ENCODE measurements at places on chromosomes 7 and 10.

DNA sequence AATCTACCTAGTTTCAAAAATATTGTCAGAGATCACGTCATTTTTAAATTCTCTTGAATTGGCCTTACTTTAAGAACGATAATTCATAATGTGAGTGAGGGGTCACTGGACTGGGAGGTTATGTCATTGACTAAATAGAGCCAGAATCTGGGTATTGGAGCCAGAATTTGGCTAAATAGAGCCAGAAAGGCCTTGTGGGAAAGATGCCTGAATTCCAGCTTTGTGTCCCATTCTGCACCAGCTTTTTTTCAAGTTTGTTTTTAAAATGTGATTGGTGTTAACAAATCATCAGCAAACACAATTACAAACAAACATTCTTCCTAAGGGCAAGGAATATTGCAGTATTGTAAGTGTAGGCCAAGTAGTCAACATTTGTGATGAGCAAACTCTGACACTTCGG lies 233.2 kb upstream of the PRKCQ start:
- DNase-seq = no peak

- DNase-seq = no peak
Measured at GRCh38 chr7:24328050-24328449, 44.1 kb downstream of the NPY start.

DNA sequence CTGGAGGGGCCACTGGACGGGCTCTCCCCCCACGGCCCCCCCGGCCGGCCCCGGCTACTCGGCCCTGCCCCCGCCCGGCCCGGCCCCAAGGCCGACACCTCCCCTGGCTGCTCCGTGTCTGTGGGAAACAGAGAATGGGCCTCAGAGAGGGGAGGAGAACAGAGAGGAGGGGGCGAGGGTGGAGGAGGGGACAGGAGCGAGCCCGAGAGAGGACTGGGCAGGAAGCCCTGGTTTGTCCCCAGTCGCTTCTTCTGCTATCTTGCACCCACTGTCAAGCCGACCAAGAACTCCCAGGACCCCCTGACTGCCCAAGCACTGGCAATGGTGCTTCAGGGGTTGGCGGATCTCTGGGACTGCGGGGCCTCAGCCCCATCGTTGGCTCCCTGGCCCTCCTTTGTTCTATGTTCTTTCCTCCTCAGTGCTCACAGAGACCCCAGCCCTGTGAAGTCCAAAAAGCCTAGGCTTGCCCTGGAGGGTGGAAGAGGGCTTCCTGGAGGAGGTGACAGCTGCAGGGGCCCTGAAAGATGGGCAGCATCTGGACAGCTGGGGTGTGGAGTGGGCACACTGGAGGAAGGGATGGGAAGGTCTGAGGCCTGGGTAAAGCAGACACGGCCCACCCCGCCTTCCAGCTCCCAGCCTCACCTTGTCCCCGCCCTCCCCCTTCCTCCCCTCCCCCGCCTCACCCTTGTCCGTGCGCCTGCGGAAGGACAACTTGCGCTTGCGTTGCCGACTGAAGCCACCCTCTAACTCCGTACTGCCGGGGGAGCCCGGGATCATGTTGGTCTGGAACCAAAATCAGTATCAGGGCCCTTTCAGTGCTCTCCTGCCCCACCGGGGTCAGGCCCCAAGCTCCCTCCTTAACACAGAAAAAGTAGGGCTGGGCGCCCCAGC lies 30.1 kb downstream of the KCNH2 start:
- DNase-seq = no peak

GRCh38 chr10:109358325-109358724 lies 565.0 kb downstream of the XPNPEP1 start:
- no peak for DNase-seq

GRCh38 chr7:24967696-24968095 lies 12.3 kb downstream of the OSBPL3 start:
- DNase-seq = no peak

GRCh38 chr7:84714765-84715164 lies 472.1 kb downstream of the SEMA3D start:
- no peak for DNase-seq

DNA sequence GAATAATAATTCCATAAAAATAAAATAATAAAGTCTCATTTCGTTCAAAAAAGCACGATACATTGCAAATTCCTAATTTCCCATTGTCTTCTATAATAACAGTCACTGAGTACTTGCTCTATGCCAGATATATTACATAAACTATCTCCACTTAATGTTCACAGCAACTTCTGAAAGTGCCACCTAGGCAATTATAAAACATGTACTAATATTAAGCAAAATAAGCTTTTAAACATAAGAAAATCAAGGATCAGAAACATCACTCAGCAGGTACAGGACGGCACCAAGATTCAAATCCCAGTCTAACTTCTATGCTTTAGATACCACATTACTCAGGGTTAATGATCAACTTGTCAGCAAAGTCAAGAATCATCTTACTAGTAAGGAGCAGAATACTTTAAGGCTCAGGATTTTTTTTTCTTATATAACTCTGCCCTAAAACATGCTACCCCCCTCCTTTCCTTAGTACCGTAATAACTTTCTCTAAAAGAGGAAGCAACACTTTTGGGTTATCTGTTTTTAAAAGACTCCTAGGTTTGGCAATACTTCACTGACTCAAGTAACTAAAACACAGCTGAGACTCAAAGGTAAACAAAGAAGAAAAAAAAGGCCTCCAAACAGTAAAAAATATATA lies 51.3 kb downstream of the USP6NL start:
- no peak for DNase-seq

GRCh38 chr10:120873741-120874140 lies 22.6 kb downstream of the WDR11 start:
- no peak for DNase-seq

DNA sequence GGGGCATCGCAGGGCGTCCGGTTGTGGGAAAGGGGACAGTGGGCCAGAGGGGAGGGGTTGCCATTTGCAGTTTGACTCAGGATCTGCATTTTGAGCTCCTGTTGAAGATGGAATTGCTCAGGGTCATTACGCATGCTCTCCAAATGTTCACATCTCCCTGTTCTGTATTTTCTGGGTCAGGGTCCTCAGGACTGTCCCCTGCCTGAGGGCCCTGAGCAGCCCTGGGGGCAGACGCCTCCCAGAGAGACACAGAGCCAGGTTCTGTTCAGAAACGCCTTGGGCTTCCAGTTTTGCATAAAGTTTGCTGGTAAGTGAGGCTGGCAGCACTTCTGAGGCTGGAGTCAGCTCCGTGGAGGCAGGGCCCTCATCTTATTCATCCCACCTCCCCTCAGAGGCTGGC lies 34.1 kb upstream of the NUB1 start:
- no peak for DNase-seq

DNA sequence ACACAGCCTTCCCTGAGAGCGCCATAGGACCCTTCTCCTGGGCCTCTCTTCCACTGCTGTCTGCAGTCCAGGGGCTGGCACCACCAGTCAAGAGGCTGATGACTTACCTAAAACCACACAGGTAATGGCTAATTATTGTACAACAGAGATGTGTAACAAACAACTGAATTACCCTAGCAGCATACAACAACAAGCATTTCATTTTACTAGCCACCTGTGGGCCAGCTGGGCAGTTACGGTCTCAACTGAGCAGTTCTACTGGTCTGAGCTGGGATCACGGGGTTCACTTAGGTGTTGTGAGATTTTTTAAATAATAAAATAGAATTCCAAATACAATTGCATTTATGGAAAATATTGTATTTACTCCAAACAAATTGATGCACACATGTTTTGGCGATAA lies 431.9 kb downstream of the TNS3 start:
- DNase-seq = no peak

- DNase-seq = no peak
Measured at GRCh38 chr10:12349629-12350166, 351 bp downstream of the CAMK1D start.

- no peak for DNase-seq
Measured at GRCh38 chr10:120572307-120572706, 115.3 kb downstream of the PLPP4 start.

DNA sequence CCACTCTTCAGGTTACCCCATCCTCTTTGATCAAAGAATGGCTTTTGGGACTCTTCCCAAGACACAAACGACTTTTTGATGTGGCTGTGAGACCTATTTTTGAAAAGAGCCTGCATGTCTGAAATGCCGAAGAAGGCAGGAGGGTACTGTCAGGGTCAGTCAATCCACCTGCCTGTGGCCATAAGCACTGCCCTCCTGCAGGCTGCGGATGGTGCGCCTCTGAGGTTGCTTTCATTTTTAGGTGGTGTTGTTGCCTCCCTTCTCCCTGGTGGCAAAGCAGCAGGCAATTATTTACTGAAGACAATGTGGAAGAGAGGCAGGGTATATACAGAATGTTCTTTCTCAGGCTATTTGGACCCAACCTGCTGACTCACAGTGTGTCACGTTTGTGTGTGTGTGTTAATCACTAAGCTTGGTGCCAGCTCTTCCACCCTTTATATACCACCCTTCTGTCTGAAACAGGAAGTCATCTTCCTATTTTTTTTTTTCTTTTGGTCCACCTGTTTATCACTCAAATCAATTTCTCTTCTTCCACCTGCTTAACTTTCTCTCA lies 1421.2 kb upstream of the CELF2 start:
- DNase-seq = no peak

- no peak for DNase-seq
Measured at GRCh38 chr10:4181081-4181480, 396.1 kb upstream of the KLF6 start.

- DNase-seq = peak; percentile 16
Measured at GRCh38 chr10:3516234-3516922, 268.6 kb downstream of the KLF6 start.

DNA sequence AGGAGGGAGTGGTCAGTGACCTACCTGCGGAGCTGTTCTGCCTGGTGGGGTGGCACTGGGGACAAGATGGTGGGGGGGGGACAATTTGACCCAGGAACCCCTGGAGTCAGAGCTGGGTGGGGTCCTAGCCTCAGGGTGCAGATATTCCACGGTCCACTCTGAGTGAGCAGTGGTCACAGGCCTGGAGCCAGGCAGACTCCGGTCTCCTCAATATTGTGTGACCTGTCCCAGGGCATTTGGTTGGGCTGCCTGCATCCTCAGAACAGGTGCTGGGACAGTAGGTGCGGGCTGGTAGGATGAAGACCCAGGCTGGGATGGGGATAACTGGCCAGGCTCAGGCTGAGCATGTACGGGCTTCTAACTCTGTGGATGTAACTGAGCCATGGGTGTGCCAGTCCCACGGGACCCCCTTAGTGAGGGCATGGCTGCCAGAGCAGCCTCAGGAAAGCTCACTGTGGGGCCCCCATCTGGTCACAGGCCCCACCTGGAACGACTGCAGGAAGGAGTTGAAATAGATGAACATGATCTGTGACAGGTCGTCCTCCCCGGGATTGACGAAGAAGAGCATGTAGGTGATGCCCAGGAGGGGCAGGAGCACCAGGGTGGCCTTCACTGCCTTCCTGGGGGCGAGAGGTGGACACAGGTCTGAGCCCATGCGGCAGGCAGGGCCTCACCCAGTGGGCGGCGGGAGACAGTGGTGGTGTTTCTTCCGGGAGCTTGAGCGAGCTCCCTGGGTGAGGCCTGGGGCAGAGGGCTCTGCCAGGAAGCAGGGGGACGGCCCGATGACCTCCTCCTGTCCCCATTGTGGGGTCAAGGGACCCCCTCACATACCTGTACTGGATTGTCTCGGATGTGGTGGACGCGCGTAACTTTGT lies 26.9 kb downstream of the CRHR2 start:
- no peak for DNase-seq

- no peak for DNase-seq
Measured at GRCh38 chr7:30184791-30185487, 50.2 kb downstream of the MTURN start.

- DNase-seq = peak; percentile 78
Measured at GRCh38 chr10:62244785-62245467, 23.7 kb downstream of the RTKN2 start.

- DNase-seq = no peak
Measured at GRCh38 chr7:136104269-136104603, 127.1 kb upstream of the MTPN start.

DNA sequence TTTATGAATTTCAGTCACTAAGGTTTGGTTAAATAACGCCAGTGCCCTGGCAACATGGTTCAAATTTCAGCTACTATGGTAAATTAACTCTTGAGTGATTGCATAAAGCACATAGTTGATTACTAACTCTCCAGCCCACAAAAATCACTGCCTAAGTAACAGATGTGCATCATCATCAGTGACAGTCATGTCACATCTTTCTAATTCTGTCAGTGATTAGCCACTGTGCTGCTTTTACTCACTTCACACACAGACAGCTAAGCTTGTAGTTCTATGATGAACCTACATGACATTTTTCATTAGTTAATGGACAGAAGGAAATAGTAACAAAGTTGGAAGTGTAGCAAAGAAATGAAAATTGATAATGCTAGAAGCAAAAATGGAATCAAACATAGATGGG lies 108.9 kb downstream of the DNAH11 start:
- DNase-seq = no peak

DNA sequence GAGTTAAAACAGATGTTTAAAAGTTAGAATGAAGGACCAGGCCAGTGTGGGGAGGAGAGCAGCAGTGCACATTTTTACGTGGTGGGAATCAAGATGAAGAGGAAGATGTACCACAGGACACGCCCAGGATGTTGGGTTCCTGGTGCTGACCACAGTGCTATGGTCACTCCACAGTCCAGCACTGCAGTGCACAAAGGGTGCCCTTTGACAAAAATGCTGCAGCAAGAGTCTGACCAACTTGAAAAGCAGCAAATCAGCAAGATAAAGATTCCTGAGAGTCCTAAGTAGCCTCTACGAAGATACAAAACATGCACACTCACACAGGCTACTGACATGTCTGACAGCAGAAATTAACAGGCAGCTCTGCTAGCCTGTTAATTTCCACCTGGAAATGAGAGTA lies 107.1 kb downstream of the PIP4K2A start:
- no peak for DNase-seq

Data from activated CD4-positive, alpha-beta T cell treated with anti-CD3 and anti-CD28 coated beads, Interleukin-2, amount 10 ng/mL, durations not matched to agents 7 days and 5 days (primary cell).